Stimulated activated CD8-positive, alpha-beta memory T cell treated with anti-CD3 and anti-CD28 coated beads, Interleukin-7, amount 100 ng/mL, for 1 hour (primary cell): ENCODE measurements at places on chromosomes 13 and 19.

DNA sequence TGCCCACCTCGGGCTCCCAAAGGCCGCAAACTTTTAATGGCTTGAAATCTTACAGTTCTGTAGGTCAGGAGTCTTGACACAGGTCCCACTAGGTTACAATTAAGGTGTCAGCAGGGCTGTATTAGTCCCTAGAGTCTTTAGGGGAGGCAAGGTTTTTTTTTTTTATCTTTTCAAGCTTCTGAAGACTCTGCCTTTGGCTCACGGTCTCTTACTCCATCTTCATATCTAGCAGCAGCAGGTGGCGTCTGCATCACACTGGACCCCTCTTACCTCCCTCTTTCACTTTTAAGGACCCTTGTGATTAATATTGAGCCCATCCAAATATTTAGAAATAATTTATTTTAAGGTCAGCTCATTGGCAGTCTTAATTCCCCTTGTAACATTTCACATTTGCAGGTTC is 11.6 kb downstream of the MIR17HG start:
- no peak for DNase-seq

- no peak for DNase-seq
These were observed 55.9 kb downstream of the ERCC5 start for GRCh38 chr13:102901615-102902305.

- no peak for DNase-seq
These were observed 162.1 kb downstream of the NHLRC3 start for GRCh38 chr13:39200249-39200910.

GRCh38 chr13:99178636-99179035 is 22.0 kb upstream of the UBAC2 start:
- DNase-seq: no peak

DNA sequence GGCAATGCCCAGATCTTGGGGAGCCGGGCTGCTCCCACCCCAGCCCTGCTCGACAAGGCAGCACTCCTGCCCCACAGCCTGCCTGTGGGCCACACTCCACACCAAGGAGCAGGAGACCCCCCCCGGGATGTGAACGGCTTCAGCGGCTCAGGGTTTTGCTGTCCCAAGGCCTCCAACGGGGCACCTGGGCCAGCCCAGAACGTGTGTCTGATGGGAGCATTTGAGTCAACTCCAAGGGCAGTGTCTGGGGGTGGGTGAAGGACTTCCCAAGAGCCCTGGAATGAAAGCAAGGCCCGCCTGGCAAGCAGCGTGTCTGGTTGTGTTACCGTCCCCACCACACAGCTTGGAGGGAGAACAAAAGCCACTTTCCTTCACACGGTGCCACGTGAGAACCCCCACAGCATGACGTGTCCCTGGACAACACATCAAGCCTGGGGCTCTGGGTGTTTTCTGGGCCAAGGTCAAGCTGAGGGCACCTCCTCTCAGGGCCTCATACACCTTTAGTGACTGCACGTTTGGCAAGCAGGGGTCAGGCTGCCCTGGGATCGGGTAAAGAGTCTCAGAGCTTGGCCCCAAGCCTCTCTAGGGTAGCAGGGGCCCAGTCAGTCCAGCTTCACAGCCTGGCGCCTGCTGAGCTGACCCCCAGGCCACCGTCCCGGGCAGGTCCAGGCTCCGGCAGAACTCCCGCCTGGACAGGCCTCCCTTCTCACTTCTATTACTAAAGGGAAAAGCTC is 6.0 kb downstream of the C13orf46 start:
- no peak for DNase-seq

DNA sequence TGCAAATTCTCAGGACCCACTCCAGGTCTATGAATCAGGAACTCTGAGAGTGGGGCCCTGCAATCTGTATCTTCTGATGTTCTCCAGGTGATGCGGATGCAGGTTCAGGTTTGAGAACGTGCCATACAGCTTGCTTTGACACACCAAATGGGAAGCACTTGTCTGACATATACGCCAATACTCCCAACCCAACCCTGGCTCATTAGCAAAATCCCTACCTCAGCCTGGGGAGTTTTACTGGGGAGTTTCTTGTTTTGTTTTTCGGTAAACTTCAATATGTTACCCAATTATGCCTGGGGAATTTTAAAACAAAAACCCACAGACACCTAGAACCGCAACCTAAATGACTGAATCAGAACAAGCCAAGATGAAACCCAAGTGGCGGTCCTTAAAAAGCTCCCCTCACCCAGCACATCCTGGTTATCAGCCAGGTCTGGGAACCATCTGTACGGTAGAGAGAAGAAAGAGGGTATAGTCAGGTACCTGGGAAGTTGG is 41.2 kb downstream of the ABCC4 start:
- no peak for DNase-seq

- no peak for DNase-seq
These were observed 14.3 kb downstream of the FARP1 start for GRCh38 chr13:98157188-98157587.

DNA sequence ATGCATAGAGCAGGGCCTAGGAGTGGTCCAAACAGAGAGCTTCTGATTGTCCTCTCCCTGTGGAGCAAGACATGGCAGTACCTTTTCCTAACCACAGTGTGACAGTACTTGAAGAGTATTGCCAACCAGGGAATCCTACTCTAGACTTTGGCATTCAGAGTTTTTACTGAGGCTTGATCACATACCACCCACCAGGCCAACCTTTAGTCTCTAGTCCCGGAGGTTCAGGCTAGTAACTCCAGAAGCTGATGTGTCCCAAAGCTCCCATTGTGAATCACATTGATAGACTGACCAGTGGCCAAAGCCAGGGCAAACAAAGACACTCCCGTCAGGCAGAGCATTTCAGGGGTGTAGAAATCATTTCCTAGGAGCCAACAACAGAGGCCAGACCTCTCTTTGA is 18.4 kb downstream of the IFT88 start:
- no peak for DNase-seq

- DNase-seq: no peak
These were observed 62.1 kb downstream of the RUBCNL start for GRCh38 chr13:46324976-46325375.

DNA sequence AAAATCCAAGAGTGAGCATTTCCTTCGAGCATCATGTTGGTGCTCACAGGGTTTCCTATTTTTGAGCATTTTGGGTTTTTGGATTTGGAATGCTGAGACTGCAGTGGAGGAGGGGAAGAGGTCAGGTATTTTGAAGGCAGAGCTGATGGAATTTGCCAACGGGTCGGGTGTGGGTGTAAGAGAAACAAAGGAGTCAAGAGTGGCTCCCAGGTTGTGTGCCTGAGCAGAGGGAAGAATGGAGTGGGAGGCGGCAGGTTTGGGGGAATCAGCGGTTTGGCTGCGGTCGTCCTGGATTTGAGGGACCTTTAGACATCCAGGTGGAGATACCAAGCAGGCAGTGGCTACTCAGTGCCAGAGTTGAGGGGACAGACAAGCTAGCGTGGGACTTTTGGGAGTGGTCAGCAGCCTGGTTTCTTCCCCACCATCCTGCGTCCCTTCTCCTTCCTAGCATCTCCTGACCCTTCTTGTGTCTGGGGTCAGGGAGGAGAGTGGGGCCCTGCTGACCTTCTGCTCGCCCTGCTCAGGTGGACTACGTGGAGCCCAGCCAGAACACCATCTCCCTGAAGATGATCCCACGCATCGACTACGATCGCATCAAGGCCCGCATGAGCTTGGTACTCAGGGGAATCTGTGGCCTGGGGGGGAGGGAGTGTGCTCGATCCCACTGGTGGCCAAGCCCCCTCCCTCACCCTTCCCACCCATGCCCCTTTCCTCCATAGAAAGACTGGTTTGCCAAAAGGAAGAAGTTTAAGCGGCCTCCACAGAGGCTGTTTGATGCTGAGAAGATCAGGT is 14.5 kb upstream of the TIMM50 start:
- no peak for DNase-seq

- DNase-seq: no peak
These were observed 227.9 kb upstream of the ARGLU1 start for GRCh38 chr13:106795847-106796246.

DNA sequence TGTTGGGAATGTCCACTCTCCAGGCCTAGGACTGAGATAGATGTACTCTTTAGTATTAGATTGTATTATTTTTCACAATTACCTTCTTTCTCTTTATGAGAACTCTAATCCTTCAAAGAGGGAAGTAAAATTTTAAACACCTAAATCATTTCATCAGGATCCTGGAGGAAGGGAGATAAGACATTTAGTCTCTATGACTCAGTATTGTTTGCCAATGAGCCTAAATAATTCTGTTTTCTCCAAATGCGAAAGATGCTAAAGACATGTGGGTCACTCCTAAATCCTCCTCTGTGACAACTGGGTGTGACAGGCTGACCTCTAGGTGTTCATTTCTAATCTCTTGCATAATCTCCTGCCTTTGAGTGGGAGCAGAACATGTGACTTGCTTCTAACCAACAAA is 1736.6 kb upstream of the MIR17HG start:
- DNase-seq: no peak

GRCh38 chr13:91546900-91547299 is 148.5 kb downstream of the GPC5 start:
- no peak for DNase-seq

DNA sequence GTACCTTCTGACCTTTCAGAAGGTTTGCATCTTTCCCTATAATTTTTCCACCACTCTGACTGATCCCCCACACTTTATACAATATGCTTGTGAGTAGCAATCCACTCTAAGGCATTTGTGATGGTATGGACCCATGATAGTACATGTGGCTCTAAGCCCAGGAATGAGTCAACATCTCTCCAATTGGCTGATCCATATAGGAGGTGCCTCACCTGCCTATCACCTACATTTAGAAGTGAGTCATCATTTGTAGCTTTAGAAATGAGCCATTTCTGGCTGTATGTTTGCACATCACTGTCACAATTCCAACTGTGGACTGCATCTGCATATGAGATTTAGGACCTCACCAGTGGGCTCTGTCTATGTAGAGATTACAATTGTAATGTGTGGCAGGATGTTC is 133.1 kb upstream of the ZNF91 start:
- no peak for DNase-seq

GRCh38 chr19:44951179-44952159 is 3.7 kb upstream of the CLPTM1 start:
- peak; percentile 35 for DNase-seq

DNA sequence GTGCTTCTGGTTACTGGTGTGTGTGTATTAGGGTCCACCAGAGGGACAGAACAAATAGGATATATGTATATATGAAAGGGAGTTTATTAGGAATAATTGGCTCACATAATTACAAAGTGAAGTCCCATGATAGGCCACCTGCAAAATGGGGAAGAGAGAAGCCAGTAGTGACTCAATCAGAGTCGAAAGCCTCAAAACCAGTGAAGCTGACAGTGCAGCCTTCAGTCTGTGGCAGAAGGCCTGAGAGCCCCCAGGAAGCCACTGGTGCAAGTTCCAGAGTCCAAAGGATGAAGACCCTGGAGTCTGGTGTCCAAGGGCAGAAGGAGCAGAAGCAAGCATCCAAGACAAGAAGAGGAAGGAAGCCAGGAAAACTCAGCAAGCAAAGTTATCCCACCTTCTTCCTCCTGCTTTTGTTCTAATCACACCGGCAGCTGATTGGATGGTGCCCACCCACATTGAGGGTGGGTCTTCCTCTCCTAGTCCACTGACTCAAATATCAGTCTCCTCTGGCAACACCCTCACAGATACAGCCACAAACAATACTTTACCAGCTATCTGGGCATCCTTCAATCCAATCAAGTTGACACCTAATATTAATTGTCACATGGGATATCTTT is 21.7 kb upstream of the SCEL start:
- no peak for DNase-seq
